ENCODE measurements at places on chromosomes 11 and 22.

DNA sequence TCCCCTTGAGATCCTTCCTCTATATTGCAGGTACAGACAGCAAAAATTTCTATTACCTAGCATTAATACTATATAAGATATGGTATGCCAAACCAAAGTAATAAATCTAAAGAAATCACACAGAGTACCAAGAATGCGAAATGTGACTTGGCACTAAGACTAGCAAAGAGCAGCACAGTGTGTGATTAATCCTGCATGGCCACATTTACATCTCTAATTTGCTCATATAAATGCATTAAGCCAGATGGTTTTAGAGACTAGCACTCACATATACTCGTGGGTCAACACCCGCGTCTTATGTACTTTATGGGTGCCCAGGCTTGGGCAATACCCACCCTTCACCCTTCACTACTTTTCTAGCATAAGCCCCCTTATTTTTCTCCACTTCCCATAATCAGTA, 213.2 kb downstream of the TTC28 start:
- no peak for DNase-seq

DNA sequence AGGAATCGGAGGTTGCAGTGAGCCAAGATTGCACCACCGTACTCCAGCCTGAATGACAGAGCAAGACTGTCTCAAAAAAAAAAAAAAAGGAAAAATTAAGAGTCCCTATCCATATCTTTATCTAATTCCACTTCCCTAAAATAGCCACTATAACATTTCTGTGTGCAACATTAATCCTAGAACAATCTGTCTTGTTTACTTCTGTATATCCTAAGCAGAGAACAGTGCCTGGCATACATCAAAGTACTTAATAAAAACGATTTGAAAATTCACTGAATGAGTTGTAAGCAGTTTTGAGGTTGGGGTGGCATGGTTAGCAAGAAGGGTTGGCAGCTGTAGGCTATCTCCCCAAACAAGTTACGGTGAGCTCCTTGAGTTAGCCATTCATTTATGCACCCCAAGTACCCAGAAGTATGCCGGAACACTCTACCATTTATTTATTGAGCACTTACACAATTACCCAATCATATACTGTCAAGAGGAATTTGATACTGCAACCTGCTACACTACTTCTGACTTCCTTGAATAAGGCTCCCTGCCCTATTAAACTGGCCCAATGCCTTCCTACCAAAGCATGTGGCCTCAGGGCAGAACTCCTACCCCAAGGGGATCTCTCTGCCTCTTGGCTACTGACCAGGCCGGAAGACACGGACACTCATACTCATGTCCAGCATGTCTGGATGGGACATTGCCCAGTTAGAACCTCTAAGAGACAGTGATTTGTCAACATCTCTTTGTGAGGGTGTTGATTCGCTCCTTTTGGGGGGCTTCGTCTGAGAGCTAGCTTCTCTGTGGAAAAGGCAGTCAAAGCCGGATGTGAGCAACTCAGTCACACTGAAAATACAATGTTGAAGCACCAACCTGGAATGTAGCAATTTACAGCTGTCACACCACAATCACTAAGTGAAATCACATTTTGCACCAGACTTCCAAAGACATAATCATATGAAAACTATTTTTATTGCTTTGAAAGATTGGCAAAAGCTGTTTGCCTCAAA, 16.3 kb upstream of the TMEM41B start:
- no peak for DNase-seq

DNA sequence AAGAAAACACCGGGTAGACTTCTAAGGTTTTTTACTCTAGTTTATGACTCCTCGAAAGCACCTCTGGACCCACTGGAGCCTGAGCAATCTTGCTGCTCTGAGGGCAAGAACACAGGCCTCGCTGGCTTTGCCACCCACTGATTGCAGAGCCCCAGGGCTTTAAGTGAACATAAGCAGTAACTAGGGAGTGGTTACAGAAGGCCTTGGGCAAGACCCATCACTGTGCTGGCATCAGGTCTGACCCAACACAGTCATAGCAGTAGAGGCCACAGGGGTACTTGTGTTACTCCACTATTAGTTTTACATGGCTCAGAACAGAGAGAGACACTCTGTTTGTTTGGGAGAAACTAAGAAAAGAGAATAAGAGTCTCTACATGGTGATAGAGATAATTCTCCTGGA, 684.5 kb downstream of the FAM181B start:
- DNase-seq = no peak

GRCh38 chr11:4092026-4092425, 2.6 kb upstream of the RRM1 start:
- no peak for DNase-seq

DNA sequence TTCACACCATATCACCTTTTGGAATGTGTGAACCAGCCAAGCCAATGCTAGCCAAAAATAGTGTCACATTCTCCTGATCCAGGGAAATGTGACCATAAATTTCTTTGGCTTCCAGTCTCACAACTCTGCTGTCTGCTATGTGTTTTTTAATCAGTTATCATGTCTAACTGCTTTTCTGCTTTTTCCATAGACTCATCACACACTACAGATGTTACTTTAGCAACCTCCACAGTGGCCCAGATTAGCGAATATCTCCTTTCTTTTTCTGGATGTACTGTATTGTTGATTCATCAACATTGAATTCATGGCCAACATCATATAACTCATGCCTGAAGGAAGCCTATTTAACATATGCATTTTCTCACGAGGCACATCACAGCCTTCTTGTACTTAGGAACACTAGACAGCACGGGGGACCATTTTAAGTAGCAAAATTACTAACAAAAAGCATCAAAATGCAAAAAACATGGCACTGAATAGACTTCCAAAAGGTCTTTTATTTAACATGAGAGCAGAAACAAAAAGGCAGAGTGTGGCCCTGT, 73.1 kb upstream of the POU2AF2 start:
- DNase-seq = no peak

- DNase-seq = peak; percentile 20
These were observed 81.9 kb upstream of the WNT7B start for GRCh38 chr22:46058591-46059519.

Data from omental fat pad (tissue), 4 donors.